Fibroblast of skin of abdomen (primary cell): ENCODE measurements at places on chromosomes 1 and 21.

DNA sequence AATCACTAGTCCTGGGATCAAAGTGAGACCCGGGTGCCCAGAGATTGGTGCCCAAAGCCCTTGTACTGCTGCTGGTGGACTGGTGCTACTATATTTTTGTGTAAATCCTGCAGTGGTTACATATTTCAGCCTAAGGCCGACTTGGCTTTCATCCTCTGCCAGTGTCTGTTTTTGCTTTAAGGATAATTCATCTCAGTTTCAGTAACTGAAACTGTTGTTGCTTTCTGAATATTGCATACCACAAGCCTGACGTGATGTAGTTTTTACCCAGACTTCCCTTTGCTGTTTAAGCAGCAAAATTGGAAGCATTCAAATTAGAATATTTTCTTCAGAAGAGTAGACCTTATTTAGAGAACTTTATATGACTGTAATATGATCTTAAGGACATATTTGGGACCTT is 341.8 kb downstream of the RYR2 start:
- peak; percentile 81 for DNase-seq

- DNase-seq: no peak
Observed at GRCh38 chr1:92476071-92476631, 10.6 kb downstream of the GFI1 start.

GRCh38 chr1:212667223-212668139 is 32.2 kb downstream of the BATF3 start:
- DNase-seq: peak; percentile 94

DNA sequence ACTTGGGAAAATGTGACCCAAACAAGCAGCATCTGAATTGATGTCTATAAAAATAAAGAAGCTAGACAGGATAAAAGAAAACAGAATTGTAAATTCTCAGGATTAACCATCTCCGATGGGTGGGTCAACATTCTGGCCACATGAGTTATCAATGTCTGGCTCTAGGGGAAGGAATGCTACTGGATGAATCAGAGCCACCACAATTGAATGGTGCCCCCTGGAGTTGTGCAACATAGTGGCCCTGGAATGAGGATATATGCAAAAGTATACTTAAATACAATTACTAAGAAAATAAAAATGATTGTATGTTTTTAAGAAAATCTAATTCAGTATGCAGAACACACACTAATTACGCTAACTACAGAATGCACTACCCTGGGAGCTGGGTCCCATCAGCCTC is 185.6 kb downstream of the TGFBR3 start:
- peak; percentile 86 for DNase-seq

DNA sequence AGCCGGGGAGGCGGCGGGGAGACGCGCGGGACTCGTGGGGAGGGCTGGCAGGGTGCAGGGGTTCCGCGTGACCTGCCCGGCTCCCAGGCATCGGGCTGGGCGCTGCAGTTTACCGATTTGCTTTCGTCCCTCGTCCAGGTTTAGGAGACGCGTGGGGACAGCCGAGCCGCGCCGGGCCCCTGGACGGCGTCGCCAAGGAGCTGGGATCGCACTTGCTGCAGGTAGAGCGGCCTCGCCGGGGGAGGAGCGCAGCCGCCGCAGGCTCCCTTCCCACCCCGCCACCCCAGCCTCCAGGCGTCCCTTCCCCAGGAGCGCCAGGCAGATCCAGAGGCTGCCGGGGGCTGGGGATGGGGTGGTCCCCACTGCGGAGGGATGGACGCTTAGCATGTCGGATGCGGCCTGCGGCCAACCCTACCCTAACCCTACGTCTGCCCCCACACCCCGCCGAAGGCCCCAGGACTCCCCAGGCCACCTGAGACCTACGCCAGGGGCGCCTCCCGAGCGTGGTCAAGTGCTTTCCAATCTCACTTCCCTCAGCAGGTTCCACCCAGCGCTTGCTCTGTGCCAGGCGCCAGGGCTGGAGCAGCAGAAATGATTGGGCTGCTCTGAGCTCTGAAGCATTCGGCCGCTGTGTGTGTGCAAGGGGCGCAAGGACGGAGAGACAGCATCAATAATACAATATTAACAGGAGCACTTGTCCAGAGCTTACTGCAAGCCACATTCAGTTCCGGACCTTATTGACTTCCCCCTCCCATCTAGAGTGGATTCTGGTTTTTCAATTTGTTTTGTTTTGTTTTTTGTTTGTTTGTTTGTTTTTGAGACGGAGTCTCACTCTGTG is 10.3 kb downstream of the SIM2 start:
- DNase-seq: no peak
